Heart right ventricle (tissue), 16 donors: ENCODE measurements at places on chromosomes 2 and 18. TPM values are rescaled to one million over a fixed set of nuclear protein-coding genes. Genes with fewer than 3 reads are reported as not detected.

GRCh38 chr18:23690505-23691068, 1.3 kb downstream of the LAMA3 start:
- no peak for DNase-seq

DNA sequence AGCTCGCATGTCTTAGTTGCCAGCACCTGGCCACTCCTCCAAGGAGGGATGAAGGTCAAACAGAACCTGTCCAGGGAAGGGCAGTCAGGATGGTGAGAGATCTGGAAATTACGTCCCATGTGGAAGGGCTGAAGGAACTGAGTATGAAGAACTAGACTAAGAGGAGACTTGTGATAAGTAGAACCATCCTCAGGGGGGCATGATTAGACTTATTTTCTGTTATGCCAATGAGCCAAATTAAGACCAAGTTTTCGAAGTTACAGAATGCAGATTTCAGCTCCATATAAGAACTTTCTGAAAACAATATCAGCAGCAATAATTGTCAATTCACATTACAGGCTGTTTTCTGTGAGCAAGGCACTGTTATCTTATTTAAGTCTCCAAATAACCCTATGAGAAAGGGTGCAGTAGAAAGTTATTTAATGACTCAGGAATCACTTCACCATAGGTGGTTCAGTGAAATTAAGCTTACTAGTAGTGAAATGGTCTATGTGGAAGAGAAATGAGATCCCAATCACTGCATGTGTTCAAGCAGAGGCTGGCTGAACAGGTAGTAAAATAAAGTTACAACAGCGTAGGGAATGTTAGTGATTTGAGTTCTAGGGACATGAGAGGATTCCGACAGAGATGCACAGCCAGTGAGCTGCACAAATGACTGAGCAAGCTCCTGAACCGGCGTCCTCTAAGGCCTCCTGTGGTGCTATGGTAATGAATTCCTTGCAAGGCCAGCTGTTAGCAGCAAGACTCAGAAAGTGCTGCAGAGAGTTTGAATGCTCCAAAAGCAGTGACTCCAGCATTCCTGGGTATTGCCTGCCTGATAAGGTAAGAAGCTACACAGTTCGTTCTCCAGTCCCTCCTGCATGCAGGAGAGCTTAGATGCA, 4.5 kb upstream of the DYM start:
- DNase-seq = no peak

GRCh38 chr18:77676910-77677309, 427.3 kb downstream of the GALR1 start:
- DNase-seq = no peak

The SCYGR4 gene
- not detected for total RNA-seq

GRCh38 chr2:226227341-226227740, 572.3 kb downstream of the IRS1 start:
- no peak for DNase-seq

The EVA1A gene
- total RNA-seq = 0.81 TPM

The SLC5A7 gene
- total RNA-seq = not detected

DNA sequence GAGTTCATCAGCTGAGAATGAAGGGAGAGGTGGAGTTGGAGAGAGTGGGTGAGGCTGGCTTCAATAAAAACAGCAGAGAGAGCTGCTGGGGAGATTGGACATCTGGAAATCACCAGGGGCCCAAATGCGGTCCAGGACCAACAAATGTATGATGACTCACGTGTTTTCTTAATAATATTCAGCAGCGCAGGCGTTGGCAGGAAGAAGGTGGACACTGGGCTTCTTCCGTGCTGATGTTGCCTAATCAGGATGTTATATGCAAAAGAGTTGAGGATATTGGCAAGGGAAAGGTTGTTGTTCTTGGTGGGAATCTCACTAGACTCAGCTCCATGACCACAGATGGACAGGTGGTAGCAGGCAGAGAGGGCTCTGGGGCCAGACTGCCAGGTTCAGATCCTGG, 12.8 kb upstream of the PLA2R1 start:
- DNase-seq = no peak

DNA sequence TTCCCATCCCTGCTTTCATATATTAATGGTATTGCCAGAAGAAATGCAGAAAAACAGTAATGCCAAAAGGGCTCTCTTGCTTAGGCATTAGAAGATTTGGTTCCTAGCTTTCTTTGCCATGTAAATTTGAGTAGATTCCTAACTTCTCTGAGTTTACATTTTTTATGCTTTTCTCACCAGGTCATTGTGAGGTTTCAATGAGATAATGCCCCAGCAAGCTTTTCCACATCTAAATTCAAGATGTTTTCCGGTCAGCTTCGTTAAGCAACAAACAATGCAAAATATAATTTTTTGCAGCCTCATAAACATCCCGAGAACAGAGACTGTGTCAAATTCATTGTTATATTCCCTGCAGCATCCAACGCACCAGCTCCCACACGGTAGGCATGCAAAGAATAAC, 44.9 kb downstream of the NCKAP5 start:
- DNase-seq = no peak

- no peak for DNase-seq
These were observed 5.8 kb upstream of the TAF1B start for GRCh38 chr2:9837451-9837850.

DNA sequence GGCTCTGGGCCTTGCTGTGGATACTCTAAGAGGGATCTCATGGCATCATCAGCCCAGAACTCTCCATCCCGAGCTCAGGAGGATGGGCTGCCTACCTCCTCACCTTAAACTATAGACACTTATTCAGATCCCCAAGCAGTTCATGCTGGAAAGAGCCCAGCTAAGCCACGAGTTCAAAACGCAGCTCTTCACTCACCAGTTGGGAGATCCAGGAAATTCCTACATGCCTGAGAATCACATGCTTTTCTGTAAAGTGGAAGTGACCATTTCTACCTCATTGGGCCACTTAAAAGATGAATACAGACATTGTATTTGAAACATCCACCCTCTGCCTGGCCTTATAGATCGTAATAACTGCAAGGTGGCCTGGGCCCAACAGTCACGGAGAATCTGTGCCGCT, 6.6 kb downstream of the ATOH8 start:
- no peak for DNase-seq

GRCh38 chr2:3857576-3857975, 154.2 kb downstream of the DCDC2C start:
- DNase-seq = no peak

The PTH2R gene
- not detected for total RNA-seq

DNA sequence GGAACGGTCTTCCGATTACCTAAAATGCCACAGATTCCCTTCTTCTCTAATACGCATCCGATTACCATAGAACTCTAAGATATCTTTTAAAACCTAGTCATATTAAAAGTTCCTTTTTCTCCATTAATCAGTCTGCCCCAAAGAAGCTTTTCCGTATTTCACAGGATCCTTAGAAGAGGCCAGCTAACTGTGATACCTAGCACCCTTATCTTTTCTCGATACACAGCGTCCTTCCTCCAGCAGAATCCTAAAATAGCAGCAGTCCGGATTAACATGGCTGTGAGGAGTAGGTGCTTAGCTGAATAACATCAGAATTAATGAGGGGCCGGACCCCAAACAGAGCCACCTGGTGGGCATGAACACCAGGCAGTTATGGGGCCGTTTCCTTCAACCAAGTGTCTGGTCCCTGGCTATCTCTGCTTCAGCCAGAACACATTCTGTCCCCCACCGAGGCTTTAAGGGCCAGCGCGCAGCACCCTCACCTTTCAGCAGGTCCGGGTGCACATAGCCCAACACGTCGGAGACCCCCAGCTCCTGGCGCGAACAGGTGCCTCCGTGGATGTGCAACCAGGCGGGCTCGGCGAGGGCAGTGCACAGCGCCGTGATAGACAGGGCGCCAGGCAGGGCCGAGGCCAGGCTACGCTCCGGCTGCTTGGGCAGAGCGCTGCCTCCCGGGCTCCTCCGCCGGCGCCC, 995 bp downstream of the TMEM127 start:
- DNase-seq = no peak

DNA sequence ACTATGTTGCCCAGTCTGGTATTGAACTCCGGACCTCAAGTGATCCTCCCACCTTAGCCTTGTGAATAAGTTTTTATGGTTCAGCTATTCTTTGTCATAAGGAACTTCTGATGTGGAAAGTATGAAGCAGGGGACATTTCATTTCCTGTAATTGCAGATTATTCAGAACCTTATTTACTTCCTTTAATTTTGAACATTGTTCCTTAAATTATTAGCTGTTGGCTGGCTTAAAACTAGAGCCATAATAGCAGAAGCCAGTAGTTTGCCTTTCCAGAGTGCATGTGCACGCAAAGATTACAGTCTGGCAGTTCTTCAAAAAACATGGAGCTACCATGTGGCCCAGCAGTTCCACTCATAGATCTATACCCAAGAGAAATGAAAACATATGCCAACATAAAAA, 53.1 kb downstream of the PMS1 start:
- no peak for DNase-seq

The CRYBA2 gene
- total RNA-seq = not detected

DNA sequence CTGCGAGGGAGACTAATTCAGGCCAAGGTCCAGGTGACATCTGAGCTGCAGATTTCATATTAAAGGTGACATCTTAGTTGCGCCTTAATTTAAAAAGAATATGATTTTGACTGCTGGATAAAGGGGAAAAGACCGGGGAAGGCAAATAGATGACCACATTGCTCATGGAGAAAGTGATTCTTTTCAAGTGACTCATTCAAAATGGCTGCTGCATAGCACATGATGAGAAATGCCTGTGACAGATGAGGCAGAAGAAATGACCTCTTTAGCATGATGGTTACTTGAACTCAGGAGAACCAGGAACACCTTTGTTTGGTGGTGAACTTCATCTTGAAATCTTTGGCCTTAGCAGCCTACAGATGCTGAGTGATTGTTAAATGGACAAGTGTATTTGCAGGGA, 385.8 kb upstream of the TRIB2 start:
- no peak for DNase-seq

- no peak for DNase-seq
These were observed 249.3 kb upstream of the GULP1 start for GRCh38 chr2:188042412-188042811.

GRCh38 chr18:28178720-28179119, 1.8 kb upstream of the CDH2 start:
- DNase-seq = no peak

DNA sequence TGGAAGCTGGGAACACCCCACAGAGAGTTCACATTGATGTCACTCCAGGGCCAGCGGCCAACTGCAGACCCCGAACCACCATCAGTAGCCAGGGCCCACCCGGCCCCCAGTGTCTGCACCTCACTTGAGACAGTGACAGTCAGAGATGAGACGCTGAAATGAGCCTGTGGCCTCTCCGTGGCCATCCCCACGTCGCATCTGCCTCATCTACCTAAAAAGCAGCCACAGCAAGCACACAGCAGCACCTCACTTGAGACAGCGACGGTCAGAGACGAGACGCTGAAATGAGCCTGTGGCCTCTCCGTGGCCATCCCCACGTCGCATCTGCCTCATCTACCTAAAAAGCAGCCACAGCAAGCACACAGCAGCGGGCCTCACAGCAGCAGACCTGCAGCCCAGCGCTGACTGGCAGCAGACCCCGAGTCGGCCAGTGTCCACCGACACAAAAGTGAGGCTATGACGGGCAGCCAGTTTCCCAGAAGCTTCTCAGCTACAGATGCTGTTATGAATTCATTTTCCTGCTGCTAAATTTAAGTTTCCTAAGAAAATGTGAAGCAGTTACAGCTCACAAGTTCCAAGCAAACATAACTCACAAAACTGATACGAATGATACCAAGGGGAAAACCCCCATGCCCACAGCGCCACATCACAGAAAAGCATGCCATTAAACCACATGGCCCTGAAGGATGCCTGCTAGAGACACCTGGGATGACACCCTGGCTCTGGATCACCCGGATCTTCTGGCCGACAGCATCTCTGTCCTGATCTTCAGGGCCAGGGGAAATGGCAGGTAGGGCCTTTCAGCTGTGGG, 27.7 kb downstream of the SNORC start:
- no peak for DNase-seq

DNA sequence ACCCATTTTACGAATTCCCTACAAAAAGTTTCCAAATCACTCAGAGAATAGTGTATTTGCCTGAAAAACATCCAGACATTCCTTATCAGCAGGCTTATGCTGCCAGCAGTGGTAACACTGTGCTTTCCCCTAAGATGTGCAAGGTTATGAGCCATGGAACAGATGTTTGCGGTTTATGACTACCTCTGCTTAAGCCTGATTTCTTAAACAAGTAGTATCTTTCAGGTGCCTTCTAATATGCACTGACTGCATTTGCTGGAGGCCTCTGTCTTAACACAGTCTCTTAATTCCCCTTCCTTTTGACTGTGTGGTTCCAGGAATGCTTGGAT, 54.8 kb downstream of the CDC42EP3 start:
- no peak for DNase-seq

The TEX44 gene
- not detected for total RNA-seq

The EGR4 gene
- not detected for total RNA-seq

GRCh38 chr2:204491528-204491927, 53.7 kb upstream of the PARD3B start:
- no peak for DNase-seq

DNA sequence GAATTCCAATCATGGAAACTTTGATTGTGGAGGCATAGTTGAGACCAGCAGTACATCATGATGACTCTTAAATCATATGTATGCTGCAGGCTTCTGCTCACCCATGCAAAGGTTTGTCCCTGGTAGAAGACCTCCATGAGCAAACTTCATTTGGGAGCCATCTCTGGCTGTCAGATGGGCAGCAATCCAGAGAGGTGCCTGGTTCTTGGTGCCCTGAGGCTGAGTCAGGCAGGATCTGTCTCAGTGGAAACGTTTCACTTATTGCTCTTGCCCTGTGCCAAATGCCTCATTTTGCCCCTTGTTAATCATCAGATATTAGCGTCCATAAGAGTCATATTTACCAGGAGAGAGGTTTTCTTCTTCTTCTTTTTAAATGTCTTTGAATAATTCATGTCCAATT, 151.5 kb upstream of the CELF4 start:
- DNase-seq = no peak

- no peak for DNase-seq
These were observed 68.7 kb downstream of the RHBDD1 start for GRCh38 chr2:226904592-226904991.

The COL6A3 gene
- total RNA-seq = 132 TPM

DNA sequence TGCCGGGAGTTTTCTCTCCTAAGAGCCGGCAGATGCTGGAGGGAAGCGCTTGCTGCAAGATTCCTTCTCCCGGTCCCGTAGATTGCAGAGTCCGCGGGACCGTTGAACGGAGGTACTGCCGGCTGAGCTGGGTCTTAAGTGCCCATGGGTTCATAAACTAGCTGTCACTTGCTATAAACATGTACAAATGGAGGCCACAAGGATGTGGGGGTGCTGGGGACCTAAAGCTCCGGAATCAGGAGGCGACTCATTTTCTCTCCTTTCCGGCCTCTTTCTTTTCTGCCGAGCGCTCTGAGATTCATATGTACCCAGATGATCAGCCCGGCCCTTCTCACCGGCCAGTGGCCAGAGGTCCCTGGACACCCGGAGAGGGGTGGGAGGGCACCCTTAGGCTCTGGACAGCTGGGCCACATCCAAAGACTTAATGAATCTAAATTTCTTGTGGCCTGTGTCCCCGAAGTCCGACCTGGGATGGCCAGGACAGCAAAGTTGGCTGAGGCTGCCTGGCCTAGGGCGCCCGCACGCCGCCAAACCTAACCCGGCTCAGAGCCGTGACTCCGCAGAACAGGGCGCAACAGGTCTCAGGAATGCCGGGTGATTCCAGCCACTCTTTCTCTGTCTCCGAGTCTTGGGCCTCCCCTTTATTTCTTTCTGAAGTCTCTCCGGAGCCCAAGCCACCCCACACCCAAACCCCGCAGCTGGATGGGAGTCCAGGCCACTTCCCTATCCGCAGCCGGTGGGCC, 2.4 kb upstream of the PAX3 start:
- no peak for DNase-seq
